ENCODE measurements at places on chromosomes 7 and 10.

- no peak for DNase-seq
Measured at GRCh38 chr7:117249696-117250095, 73.2 kb downstream of the WNT2 start.

- no peak for DNase-seq
Measured at GRCh38 chr7:36260481-36260880, 107.4 kb downstream of the EEPD1 start.

DNA sequence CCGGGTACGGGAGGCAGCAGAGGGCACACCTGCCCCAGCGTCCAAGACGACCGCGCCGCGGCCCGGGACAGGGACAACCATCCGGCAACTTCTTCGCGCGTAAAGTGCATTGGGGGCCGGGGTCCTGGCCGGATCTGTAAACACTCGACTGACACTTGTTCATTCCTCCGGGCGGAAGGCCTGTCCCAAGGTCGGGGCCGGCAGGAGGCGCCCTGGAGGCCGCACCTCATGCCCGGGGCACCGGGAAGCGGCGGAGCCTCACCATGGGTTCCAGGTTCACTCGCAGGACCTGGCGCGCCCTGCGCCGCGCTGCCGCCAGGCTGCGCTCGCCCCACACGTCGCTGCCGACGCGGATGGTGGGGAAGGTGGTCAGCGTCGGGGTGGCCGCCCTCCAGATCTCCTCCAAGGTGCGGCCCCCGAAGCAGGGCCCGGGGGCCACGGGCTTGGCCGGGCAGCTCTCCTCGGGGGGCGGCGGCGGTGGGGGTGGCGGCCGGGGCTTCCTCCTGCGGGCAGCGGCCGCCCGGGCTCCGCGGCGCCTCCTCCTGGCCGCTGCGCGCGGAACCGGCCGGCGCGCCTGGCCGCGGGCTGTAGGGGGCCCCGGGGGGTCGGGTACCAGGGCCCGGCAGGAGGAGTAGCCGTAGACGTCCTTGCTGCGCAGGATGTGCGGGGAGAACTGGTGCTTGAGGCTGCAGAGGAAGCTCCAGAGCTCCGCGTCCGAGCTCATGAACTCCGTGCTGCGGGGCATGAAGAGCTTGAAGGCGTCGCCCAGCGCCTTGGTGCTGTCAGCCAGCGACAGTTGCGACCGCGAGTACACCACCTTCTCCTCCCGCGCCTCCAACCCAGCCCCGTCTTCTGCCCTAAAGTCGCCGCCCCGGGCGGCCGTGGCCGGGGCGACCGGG, 746 bp downstream of the CCDC71L start:
- DNase-seq = no peak

DNA sequence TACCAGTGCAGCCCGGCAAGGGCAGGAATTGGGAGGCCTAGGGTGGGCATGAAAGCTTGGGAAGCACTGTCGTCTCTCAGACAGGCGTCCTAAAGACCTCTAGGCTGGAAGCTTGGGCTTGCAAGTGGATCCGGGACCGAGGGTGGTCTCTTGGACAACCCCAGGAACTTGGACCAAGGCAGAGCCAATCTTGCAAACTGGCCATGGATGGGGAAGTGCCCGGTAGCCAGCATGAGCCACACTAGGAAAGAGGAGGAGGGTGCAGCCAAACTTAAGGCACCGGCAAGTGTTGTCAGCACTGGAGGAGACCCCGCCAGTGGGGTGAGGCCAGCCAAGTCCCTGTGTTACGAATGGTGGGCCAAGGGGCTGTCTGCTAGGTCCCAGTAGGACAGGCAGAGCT, 8.5 kb downstream of the LRIT2 start:
- DNase-seq = no peak

DNA sequence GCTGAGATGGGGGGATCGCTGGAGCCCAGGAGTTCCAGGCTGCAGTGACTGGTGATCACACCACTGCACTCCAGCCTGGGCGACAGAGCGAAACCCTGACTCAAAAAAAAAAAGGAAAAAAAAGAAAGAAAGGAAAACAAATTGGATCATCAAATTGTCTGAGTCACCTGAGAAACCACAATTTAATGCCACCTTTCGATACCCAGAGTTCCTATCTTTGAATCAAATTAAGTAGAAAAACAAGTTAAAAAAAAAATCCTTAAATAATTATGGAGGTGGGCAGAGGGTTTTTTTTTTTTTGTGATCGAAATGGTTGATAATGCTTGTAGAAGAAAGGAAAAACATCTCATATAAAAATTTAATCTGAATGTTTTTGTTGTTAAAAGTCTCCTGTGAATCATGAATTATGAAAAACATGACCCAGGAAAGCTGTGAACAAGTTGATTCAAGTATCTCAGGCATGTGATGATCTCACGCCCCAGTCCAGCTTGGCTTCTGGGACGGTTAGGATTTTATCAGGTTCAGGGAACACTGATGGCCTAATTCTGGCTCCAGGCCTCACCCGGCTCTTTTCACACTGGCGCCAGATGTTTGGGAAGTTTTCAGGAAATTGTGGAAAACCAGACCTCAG, 25.3 kb upstream of the CUX1 start:
- no peak for DNase-seq
